ENCODE measurements at places on chromosomes 13 and 19.
A peak's percentile ranks its signal among the peaks of the same experiment; 100 is the strongest.

- peak; percentile 32 for DNase-seq
These were observed at the start of gene ADAMTS10 for GRCh38 chr19:8610041-8610935. TSS of gene ADAMTS10 (minus strand) at chr19:8610715. CDS start at chr19:8605710, 5,005 bp downstream.

DNA sequence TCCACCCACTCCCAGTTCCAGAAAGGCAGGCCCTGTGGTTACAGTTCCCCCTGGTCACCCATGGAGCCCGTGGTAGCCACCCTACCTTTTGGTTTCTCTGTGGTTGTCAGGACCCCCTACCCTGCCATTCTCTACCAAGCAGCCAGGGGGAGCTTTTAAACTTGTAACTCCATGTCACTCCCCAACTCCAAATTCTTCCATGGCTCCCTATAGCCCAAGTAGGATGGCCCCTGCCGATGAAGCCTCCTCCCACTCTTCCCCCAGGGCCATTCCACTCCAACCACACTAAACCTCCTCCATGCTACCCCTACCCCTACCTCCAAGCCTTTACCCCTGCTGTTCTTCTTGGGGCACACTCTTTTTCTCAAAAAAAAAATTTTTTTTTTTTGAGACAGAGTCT is 2.2 kb downstream of the S1PR2 start:
- peak; percentile 40 for DNase-seq

DNA sequence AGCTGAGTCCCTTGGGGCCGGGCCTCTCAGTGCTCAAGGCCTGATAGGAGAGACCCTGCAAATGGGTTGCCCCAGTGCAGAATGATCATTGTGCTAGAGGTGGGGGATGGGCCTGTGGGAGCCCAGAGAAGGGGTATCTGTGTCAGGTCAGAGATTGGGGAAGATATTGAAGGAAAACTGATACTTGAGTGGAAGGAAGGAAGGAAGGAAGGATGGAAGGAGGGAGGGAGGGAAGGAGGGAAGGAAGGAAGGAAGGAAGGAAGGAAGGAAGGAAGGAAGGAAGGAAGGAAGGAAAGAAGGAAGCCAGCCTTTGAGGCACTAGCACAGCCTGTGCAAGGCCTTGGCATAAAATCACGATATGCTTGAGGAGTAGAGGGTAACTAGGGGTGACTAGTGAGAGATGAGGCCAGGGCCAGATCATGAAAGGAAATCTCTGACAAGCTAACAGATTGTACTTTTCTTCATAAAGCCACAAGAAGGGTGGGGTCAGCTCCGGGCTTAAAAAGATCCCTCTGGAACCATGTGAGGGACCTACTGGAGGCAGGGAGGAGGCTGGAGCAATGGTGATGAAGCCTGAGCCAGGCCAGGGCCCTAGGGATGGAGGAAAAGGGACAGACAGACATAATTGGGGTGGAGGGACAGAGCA is 11.4 kb downstream of the PTH2 start:
- no peak for DNase-seq

GRCh38 chr19:16106121-16106520 is 5.6 kb upstream of the RAB8A start:
- DNase-seq = peak; percentile 74

DNA sequence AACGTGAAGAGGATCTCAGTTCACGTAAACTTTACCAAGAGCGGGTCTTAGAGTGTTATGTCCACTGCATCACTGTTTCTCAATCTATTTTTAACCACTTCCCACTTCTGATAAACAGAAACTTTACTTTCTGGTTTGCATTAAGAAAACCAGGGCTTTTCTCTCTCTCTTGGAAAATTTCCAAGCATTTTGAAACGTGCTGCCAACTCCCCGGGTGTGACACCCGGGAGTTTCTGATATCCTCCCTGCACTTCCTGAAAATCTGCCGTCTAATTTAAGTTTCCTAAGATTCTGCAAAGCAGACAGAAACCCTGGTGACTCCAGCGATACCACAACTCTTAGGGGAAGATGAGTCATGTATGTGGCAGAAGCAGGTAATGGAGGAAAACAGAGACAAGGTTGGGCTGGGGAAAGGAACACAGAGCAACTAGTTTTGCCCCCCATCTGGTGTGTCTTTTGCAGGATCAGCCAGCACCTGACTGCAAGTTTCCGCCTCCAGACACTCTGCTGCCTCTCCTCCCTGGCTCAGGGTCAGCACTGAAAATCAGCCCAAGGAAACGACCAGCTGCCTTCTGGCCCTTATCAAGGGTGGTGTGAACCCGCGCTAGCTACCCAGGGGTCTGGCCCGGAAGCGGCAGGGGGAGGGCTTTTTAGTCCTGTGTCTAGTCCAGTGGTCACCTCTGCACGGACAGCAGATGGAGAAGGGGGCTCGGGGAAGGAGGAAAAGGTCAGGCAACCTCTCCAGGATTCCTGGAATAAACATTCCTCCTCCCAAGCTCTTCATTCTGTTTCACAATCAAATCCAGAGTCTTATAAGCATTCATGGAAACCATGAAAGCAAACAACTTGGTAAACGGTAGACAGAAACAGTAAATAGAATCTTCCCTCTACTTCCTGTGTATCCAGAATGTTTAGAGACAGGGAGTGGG is 11.3 kb upstream of the FFAR2 start:
- DNase-seq = peak; percentile 65

- no peak for DNase-seq
These were observed 123.0 kb downstream of the KL start for GRCh38 chr13:33139184-33139583.

GRCh38 chr19:55472463-55472862 is 4.0 kb upstream of the ZNF628 start:
- DNase-seq = peak; percentile 89

DNA sequence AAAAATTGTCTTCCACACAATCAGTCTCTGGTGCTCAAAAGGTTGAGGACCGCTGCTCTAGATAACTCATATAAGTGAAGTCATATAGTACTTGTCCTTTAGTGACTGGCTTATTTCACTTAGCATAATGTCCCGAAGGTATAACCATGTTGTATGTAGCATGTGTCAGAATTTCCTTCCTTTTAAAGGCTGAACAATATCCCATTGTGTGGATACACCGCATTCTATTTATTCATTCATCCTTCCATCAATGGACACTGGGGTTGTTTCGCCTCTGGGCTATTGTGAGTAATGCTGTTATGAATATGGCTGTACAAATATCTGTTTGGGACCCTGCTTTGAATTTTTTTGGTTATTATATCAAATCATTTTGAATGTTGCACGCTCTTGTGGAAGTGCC is 4.6 kb upstream of the LYPD5 start:
- DNase-seq = peak; percentile 13

GRCh38 chr19:10078329-10078728 is 7.8 kb upstream of the SHFL start:
- DNase-seq = no peak

DNA sequence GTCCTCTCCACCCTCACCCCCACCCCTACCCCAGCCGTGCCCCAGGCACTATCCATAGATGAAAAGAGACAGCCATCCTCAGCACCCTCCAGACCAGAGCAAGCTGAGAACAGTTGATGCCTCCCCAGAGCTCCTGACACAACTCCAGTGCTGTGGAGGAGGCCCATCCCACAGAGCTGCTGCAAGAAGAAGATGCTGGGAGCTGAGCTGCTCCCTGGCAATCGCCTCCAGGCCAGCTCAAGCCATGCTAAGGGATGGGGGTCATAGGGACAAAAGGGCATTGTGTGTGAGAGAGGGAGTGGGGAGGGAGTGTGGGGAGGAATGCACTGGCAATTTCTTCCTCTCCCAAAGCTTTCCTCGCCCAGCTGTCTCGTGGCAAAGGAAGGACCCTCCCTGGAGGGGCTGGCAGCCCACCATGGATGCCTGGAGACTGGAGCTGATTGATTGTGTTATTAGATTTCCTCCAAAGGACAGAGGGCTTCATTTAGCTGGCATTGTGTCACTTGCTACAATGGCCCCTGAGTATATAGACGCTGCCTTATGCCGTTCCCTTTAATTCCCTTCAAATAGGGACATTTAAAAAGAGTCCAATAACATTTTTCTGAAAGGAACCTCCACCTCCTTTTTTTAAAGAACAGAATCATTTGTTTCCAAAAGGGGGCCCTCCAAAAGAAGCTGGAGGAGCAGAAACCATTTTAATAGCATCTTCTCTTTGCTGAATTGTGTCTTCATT is 476.4 kb downstream of the FOXO1 start:
- DNase-seq = no peak

DNA sequence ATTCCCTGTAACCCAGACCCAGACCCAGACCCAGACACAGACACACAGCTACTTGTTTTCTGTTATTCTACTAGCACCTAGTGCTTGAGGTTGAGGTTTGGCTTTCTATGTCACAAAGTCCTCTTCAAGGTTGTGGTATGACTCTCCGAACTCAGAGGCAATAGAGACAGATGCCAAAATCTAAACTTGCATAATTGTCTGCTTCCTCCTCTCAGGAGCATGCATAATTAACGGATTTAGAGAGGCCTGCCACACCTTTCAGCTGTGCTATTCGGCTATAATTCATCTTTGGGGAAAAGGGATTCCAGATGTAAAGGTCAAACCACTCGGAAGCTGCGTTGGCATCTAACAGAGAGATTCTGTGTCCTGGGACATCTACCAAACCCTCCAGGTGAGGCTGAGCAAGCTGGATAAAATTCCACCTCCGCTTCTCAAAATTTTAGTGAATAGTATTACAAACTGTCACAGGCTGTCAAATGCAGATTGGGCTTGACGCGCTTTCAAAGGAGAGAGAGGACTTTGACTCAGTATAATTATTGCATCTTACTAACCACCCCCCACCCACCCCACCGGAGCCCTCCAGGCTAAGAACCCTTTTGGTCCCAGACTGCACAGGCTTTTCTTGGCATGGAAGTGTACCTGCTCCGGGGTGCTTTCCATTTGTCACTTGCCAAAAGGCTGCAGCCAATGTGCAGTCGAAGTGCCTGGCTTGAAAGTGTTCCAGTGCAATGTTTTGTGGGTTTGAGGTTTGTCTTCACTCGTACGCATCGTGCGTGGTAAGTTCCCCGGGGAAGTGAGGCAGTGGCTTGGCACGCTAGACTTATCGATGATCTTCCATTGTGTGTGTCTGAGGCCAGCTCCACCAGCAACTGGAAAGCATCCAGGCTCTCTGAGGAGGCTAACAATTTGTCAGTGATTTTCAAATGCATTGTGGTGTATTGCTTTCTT is 194.1 kb downstream of the TDRD3 start:
- peak; percentile 91 for DNase-seq

GRCh38 chr13:111541752-111542529 is 221.5 kb downstream of the TEX29 start:
- no peak for DNase-seq

- peak; percentile 66 for DNase-seq
These were observed 1223.7 kb downstream of the PCDH17 start for GRCh38 chr13:58855283-58855682.

- no peak for DNase-seq
These were observed 173.7 kb downstream of the KLF12 start for GRCh38 chr13:73960474-73960873.

DNA sequence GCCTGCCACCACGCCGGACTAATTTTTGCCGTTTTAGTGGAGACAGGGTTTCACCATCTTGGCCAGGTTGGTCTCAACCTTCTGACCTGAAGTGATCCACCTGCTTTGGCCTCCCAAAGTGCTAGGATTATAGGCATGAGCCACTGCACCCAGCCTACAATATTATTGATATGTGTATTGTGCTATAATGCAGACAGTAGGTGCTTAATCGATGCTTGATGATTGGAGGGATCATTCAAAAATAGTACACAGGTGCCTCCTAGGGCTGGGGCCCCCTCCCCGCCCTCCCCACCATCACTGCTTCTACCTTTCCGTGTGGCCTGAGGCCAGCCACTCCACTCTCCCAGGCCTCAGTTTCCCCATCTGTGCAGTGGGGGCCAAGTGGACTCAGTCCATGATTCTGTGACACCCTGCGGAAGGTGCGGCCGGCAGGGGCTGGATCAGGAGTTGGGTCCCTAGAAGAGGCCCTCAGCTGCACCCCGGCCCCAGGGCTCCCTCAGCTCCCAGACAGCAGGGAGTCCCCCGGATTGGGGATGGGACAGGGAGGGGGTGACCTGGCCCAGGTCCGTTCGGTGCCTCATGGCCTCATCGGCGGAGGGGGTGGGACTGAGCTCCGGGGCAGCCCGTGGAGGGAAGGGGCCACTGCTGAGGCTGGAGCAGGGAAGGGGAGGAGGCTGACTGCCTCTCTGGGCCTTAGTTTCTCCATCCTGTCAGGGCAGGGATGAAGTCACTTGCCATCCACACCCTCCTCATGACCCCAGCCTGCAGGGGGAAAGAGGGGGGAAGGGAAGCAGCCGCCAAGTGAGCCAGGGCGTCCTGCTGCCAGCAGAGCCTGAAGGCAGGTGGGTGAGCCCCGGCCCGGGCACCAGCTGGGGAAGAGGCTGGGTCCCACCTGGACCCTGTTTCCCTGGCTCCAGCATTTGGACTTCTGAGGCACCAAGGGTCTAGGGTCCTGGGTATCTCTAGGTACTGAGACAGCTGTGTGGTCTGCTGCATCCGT is 1.2 kb downstream of the ADAMTSL5 start:
- DNase-seq = no peak
